ENCODE measurements at places on chromosomes 6 and 20. TPM values are rescaled to one million over a fixed set of nuclear protein-coding genes. Genes with fewer than 3 reads are reported as not detected.
A peak's percentile ranks its signal among the peaks of the same experiment; 100 is the strongest.

The MLIP gene
- not detected for total RNA-seq

The SMPDL3A gene
- total RNA-seq: 4.6 TPM

The SLC22A16 gene
- not detected for total RNA-seq

The NKAIN4 gene
- not detected for total RNA-seq

The BAG2 gene
- 10.4 TPM for total RNA-seq

GRCh38 chr6:39865011-39865888, 69.0 kb downstream of the MOCS1 start:
- peak; percentile 69 for DNase-seq

DNA sequence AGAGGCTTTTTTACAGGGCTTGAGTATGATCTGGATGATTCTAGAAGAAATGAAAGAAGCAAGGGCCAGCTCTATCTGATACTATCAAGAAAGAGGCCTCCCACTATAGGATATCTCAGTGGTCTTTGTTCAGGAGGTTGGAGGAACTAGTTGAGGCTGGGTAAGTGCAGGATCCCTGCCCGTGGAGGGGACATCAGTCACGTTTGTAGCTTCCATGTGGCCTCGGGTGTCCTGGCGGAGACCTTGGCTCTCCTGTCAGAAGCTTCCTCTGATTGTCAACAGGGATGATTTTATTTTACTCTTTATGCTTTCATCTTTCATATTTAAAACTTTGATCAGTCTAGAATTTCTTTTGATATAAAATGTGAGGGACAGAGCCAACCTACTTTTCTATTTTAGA, 86.6 kb downstream of the PHACTR3 start:
- no peak for DNase-seq

DNA sequence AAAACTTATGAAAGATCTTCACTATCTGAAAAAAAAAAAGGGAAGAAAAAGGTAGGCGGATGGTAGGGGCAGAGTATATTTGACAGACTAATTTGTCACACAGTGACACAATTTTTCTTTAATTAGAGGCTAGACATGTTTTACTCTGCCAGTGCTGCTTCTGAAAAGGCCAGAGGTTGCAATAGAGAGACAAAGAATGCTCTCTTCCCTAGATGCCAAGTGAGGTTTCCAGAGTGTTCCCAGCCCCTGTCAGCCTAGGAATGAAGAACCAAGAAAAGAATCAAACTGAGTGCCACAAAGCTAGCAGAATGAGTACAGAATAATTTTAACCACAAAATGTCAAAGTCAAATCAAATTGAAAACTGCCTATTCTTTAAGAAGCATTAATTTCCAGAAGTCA, 13.0 kb downstream of the PNISR start:
- no peak for DNase-seq

DNA sequence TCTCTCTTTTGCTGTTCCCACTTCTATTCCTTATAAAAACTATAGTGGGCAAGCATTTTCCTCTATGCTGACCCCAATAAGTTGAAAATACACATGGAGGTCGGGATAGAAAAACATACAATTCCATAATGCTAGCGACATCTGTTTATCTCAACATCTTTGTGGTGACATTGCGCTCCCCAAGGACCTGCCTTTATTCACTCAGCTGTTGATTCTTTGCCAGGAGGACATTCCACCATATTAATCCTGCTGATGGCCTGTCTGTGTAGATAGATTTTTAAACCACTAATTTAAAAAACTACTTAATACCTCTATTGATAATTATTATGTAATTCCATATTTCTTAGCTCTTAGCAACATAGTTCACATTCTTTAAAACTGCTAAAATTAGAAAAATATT, 555.3 kb upstream of the MAP3K7 start:
- no peak for DNase-seq

- DNase-seq: peak; percentile 44
These were observed 95.8 kb downstream of the TMEM242 start for GRCh38 chr6:157227202-157228166.

DNA sequence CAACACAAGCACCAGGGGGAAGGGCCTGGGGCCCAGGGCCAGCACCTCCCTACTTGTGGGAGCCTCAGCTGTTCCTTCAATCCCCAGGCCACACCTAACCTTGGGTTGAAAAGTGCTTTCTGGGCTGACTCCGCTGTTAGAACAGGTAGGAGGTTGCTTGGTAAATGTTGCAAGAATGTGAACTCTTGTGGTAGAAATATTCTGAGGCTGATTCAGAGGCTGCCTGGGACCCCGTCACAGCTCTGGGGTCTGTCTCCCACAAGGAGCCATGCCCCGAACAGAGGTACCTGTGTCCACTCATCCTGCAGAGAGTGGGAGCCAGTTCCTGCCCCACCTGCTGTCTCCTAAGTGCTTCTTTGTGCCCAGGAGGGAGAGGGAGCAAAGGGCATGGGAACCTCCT, 14.4 kb upstream of the MAS1L start:
- no peak for DNase-seq

GRCh38 chr6:29631860-29632731, 887 bp downstream of the GABBR1 start:
- peak; percentile 10 for DNase-seq

GRCh38 chr20:61345656-61346055, 93.6 kb downstream of the CDH4 start:
- DNase-seq: no peak

DNA sequence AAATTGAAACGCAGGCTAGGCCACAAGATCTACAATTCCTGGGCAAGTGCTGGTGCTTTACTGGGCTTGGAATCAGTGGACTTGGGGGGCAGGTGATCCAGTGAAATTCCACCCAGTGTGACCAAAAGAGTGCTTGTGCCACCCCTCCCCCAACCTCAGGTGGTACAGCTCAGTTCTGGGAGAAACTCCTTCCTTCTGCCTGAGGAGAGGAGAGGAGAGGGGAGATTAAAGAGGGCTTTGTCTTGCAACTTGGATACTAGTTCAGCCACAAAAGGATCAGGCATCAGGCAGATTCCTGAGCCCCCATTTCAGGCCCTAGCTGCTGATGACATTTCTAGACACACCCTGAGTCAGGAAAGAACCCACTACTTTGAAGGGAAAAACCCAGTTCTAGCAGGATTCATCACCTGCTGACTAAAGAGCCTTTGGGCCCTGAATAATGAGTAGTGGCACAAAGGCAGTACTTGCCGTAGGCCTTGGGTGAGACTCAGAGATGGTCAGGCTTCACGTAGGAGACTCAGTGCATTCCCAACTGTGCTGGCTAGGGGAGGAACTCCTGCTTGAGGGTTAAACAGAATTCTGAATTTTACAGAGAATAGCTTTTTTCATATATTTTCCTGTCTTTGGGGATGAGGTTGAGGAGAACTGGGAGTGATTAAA, 446.7 kb downstream of the BMP2 start:
- DNase-seq: no peak

- DNase-seq: no peak
These were observed 240.3 kb downstream of the DLL1 start for GRCh38 chr6:170050591-170051041.

DNA sequence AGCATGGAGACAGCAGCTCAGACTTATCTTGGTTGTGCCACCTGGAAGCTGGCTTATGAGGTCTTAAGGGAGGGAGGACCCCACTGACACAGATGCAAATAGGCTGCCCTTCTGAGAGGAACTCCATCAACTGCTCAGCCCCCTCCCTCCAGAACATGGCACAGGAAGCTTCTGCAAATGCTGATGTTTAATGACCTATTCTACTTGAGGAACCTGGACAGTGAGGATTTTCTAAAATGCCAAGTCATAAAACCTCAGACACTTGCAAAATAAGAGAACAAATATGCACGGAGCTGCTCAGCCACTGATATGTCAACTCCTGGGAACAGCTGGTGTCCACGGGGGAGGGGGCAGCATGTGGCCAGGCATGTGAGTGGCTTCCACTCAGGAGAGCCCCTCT, 3.5 kb downstream of the CST9 start:
- no peak for DNase-seq

- peak; percentile 97 for DNase-seq
These were observed 117.0 kb downstream of the BMP5 start for GRCh38 chr6:55758156-55758937.

GRCh38 chr20:2909953-2910352, 36.7 kb downstream of the PTPRA start:
- no peak for DNase-seq

- DNase-seq: no peak
These were observed 109.4 kb downstream of the CDH4 start for GRCh38 chr20:61361501-61361900.

DNA sequence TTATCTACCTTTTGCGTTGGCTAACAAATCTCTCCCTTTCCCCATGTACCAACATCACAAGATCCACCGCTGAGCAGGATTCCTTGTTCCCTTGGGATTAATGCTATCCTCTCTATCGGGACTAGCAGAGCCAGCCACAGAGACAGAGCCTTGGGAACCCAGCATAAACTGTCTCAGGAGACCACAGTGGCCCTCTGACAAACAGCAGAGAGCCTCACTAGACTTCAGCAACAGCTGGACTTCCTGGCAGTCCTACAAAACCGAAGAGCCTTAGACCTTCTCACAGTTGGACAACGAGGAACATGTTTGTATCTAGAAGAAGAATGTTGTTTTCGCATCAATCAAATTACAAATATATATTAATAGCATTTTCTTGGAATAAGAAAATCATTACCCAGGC, 39.6 kb upstream of the POU5F1 start:
- no peak for DNase-seq

- no peak for DNase-seq
These were observed 153.7 kb downstream of the HACE1 start for GRCh38 chr6:104705916-104706442.

GRCh38 chr6:108102965-108103364, 28.4 kb upstream of the OSTM1 start:
- no peak for DNase-seq

- DNase-seq: no peak
These were observed 136.1 kb downstream of the PDSS2 start for GRCh38 chr6:107323133-107323785.

DNA sequence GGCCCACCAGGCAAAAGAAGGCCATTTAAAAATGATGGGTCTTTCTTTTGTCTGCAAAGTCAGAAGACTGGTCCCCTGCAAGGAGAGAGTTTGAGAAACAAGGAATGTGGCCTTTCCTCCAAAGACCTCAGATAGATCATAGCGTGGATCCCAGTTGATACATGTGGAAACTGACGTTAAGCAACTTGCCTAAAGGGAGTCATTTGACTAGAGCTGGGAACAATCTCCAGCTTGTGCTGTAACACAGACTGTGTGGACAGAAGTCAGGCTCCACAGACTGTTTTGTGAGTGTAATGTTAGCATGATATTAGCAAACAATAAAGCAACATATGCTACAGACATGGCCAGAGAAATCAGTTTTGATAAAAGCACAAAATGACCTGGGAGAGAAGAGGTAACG, 140.4 kb upstream of the CITED2 start:
- no peak for DNase-seq

- DNase-seq: no peak
These were observed 63.6 kb upstream of the SYNDIG1 start for GRCh38 chr20:24405810-24406209.

GRCh38 chr6:146700078-146700686, 101.4 kb downstream of the ADGB start:
- peak; percentile 83 for DNase-seq

DNA sequence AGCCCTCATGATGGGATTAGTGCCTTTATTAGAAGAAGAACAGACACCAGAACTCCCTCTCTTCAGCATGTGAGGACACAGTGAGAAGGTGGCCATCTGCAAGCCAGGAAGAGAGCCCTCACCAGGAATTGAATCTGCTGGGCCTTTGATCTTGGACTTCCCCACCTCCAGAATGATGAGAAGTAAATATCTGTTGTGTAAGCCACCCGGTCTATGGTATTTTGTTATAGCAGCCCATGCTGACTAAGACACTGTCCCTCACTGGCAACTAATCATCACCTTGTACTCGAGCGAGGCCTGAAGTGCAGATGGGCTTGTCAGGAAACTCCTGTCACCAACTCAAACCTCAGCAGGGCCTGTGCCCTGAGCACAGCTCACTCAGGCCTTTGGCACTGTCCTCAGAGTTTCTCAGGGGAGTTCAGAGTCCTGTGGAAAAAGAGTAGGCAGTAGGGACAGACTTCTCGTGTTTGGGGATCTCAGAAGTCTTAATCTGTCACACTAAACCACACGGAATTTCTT, 62.0 kb downstream of the UST start:
- DNase-seq: no peak

- DNase-seq: no peak
These were observed 5.9 kb upstream of the LPIN3 start for GRCh38 chr20:41334443-41335421.

GRCh38 chr6:3194535-3195419, 32.7 kb downstream of the TUBB2B start:
- DNase-seq: no peak

GRCh38 chr6:42564506-42564825, 637 bp downstream of the UBR2 start:
- DNase-seq: peak; percentile 22

GRCh38 chr6:159633196-159633595, 59.8 kb downstream of the SOD2 start:
- DNase-seq: peak; percentile 45

DNA sequence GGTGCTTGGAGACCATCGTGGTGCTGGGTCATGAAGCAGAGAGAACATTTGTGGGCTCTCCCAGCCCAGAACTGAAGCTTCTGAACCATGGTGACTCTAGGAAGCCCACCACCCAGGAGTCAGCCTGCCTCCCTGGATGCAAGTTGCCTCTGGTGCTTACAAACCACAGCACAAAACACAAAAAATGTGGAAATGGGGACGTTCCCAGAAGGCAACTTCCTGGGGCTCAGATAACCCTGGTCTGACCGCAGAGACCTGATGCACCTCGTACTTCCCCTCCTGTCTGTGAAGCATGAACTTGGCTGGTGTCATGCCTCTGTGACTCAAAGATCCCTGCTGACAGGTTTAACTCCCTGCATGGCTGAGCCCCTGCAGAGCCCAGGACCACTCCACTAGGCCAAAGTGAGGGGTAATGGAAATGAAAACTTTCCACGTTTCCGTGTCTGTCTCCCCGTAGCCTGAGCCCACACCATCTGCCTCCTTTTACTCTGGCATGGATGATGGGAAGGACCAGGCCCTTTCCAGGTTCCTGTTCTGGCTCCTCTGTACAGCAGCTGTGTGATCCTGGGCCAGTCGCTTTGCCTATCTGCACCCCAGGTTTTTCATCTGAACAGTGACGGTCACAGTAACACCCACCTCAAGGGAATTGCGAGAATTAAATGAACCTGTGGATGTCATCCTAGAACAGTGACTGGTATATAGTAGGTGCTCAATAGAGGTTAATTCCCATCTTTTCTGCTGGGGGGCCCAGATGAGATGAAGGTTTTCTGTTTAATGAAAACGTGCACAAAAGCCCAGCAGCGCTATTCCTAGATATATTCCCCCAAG, 57.7 kb downstream of the PPP1R16B start:
- no peak for DNase-seq

GRCh38 chr20:13703265-13703664, 64.5 kb upstream of the TASP1 start:
- no peak for DNase-seq

GRCh38 chr6:77440206-77440976, 22.9 kb downstream of the HTR1B start:
- DNase-seq: no peak

- DNase-seq: no peak
These were observed 29.2 kb upstream of the NOL4L start for GRCh38 chr20:32614303-32614702.

GRCh38 chr6:31572041-31572911, at the start of gene LTA:
TSS of gene LTA (plus strand) at chr6:31572289. CDS start at chr6:31572743, 454 bp downstream.
- no peak for DNase-seq
